ENCODE measurements at places on chromosomes 12 and 14.

DNA sequence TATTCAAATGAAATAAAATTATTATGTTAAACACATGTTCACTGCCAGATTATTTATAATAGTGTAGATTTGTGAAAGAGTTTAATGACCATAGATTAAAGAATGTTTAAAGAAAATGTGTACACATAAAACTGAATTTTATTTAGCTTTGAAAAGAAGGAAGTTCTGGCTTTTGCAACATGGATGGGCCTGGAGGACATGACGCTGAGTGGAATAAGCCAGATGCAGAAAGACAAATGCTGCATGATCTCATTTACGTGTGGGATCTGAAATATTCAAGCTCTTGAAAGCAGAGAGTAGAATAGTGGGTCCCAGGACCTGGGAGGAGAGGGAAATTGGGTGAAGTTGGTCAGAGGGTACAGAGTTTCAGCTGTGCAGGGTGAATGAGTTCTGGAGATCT, 1261.2 kb downstream of the TMEM121 start:
- ATAC-seq, result no peak

GRCh38 chr14:60211153-60211552, 37.9 kb upstream of the PPM1A start:
- no peak for ATAC-seq

DNA sequence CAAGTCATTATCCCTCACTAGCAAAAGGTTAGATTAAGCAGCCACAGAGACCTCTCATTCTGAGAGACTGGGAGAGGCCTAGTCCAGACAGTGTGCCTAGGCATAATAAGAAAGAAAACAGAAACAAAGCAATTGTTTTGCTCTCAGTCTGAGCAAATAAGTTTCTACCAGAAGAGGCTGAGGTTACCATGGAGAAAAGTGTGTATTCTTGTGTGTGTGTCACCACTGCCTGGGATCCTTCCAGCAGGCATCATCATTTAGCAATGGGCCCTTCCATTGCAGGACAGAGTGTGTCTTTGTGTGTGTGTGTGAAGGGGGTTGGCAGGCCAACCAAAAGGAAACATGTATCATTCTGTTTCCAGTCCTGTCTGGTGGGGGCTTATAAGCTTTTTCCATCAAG, 3.7 kb downstream of the EFS start:
- no peak for ATAC-seq

DNA sequence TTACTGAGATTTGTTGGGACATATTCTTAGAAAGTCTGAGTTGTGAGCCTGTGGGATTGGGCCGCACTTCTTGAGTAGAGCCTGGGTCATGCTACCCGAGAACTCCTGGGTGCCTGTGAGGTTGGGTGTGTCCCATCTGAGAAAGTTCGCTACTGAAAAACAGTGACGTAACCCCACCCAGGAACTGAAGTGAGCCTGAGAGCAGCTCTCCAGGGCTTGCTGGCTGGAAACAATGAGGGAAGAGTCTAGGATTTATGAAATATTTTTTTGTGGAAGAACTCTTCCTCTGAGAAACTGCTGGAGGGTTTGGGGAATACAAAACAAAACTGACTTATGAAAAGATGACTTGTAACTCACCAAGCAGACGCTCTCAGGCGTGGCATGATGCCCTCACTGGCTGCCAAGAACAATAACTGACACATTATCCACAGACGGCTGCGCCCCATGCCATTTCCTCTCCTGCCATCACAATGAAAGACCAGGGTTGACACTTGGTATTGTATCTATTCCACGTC, 69.2 kb downstream of the RASSF3 start:
- peak; percentile 85 for ATAC-seq

DNA sequence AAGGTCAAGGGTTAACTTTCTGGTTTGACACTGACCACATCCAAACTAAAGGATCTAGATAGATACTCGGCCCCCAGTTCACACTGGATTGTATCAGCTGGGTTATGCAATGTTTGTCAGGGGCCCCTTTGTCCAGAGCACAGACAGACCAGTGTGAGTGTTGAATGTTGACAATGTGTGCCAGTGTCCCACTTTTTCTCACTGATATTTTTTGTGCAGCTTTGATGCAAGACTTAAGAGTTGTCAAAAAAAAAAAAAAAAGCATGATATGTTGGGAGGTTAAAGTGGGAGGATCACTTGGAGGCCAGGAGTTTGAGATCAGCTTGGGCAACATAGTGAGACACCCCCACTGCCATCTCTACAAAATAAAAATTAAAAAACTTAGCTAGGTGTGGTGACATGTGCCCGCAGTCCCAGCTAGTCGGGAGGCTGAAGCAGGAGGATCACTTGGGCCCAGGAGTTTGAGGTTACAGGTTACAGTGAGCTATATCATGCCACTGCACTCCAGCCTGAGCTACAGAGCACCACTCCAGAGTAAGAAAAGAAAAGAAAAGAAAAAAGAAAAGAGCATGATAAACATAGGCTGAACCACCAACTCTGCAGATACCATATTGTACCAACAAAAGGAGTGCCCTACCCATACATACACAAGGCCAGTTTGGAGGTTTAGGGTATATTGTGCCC, 97.5 kb downstream of the LGR5 start:
- no peak for ATAC-seq

GRCh38 chr14:102821252-102821651, 44.0 kb downstream of the TRAF3 start:
- ATAC-seq, result no peak

Data from SK-N-SH treated with all-trans-retinoic acid at 6 μM for 48 hours (cell line).